Activated CD4-positive, alpha-beta T cell treated with anti-CD3 and anti-CD28 coated beads, Interleukin-2, amount 50 U/mL, for 48 hours (primary cell): ENCODE measurements at places on chromosomes 13 and 19.

DNA sequence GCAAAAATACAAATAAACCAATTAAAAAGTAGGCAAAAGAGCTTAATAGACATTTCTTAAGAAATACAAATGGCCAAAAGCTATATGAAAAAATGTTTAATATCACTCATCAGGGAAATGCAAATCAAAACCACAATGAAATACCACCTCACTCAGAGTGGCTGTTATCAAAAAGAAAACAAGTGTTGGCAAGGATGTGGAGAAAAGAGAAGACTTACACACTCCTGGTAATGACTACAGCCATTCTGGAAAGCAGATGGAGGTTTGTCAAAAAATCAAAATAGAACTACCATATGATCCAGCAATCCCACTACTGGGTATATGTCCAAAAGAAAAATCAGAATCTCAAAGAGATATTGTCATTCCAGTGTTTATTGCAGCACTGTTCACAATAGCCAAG lies 223.5 kb upstream of the SLC10A2 start:
- DNase-seq: no peak

DNA sequence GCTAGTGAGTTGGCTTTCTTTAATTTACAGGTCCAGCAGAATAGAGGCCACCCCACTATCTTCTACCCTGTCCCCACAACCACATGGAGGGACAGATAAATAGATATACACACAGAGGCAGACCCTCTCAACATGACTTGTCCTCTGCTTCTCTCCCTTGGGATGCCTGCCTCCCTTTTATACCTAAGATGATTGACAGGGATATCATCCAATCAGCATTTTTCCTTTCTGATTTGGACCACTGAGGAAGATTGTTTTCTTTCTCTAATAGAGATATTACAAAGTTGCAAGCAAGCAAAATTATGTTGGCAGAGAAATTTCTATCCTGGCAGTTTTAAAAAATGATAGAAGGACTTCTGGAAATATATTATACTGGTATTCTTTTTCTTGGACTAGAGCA lies 35.8 kb downstream of the STOML3 start:
- DNase-seq: no peak

GRCh38 chr13:40352380-40352778 lies 314.1 kb downstream of the FOXO1 start:
- DNase-seq: no peak

DNA sequence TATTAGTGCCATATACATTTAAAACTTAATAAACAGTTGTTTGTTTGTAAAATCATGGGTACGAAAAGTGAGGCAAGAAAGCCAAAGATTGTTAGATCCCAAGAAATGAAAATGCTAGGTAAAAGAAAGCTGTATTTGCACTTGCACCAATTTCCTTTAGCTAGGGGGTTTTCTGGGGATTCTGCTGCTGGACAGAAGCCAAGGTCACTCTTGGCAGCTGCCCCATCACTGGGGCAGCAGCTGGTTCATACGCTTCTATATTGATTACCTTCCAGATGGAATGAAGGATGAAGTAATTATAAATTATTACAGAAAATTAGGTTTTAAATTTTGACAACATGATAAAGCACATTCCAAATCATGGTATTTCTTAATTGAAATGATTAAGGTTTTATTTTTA lies 127.4 kb downstream of the SLITRK5 start:
- DNase-seq: no peak

- DNase-seq: peak; percentile 57
Measured at GRCh38 chr19:10419646-10420443, 493 bp upstream of the PDE4A start.

GRCh38 chr19:56217039-56217949 lies 15.2 kb downstream of the ZSCAN5C start:
- DNase-seq: no peak

- DNase-seq: no peak
Measured at GRCh38 chr13:76884186-76884906, 1.9 kb downstream of the KCTD12 start.

DNA sequence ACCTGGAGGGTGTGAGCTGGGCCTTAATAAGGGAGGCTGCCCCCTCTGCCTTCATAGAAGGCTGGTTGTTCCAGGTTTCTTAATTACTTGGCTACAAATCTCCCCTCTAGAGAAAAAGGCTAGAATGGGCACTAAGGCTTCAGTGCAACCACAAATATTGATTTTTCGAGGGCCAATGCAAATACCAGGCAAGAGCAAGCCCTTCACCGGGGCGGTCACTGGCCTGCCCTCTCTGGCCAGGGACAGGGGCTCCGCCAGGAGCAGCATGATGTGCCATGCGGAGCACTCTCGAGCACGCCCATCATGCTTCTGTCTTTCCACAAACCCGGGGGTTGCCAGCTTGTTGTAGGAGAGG lies 127.8 kb upstream of the SPACA7 start:
- DNase-seq: no peak

DNA sequence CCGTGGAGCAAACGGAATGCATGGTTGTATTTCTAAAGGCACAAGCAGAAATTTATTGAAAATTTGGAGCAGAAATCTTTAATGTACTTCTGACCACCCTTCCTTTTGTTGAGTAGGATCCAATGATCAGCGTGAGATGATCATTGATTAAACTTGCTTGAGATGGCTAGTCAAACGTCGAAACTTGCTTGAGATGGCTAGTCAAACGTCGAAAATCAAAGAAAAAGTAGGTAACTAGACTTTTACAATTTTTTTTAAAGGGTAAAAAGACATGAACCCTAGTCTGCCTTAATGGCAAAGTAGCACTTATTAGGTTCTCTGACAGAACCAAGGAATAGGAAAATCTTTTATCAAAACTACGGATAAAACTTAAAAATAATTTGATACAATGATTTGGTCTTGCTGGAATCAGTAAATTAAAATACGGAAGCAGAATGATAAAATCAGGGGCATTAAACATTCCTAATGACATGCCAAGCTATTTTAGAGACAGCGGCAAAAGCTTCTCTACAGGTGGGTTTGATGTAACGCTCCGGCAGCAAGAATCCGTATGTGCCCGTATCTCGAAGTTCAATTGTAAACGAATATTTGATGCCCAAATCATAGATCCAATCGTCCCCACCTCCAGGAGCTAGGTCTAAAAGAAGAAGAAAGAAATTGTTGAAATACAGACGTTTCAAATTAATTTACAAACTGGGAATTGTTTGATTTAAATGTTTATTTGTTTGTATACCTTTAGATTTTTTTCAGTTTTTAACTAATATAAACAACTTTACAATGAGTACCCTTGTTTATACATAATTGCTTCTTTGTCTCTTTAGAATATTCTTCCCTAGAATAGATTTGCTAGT lies 841 bp upstream of the ZC3H13 start:
- no peak for DNase-seq

DNA sequence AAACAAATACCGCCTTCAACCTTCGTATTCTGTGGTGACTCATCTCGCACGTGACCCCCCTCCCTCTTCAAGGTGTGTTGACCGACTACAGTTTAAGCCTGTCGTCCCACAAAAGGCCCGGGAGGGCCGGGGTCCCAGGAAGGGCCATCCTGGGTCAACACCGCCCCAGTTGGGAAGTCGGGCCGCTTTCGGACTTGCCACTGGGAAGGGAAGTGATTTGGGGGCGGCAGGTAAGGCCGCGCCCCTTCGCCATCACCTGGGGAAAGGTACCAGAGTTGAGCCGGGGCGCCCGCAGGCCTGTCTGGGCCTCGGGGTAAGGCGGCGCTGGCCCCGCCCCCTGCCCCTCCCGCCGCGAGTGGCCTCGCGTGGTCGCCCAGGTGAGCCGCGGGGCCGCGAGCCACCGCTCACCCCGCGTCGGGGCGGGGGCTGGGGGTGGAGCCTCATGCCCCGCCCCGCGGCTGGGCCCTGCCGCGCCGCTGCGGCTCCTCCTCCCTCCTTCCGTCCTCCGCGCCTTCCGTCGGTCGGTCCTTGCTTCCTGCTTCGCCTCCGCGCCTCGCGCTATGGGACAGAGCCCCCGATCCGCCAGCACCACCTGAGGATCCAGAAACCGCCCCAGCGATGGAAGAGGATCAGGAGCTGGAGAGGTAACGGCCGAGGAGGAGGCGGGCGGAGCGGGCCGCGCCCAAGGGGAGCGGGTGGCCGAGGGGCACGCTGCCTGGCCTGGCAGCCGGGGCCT lies at the start of gene POLR1D:
Gene POLR1D (plus strand): TSS at position 527 of the 736 bp plus-strand sequence. CDS start 92 bp downstream, at position 619.
- DNase-seq: peak; percentile 78

DNA sequence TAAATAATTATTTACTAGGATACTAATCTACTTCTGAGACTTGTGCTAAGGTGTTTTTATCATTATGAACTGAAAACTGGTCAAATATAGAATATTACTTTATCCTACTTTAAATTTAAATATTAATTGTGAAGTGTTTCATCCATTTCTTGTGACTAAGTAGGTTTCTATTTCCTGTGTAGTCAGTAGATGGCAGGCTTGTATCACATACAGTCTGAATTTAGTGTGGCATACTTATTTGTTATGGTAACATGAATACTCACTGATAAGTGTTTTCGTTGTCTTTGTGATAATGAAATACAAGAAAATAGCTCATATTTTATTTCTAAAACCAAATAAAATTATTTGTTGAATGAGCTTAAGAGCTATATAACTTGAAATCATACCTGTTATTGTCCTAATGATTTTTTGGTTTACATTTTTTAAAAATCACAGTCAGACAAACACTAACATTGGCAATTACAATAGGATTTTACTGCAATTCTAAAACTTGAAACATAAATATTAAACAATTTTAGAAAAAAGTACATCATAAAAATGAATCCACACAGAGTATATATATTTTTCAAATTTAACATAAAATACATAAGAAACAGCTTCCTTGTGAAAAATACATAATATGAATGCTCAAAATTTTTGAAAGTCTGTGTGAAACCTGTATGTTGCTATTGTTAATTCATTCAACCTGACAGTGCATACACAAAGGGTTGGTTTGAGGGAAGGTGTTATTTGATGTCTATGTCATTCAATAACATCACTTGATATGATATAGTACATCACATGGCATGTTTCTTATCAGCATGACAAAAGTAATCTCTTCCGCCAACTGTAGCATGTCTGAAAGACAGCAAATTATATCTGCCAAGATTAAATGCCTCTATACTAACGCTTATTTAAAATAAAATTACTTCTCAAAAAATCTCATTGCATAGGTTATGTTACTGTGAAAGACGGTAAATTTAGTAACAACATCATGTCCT lies 904.8 kb upstream of the PCDH20 start:
- DNase-seq: no peak

- DNase-seq: no peak
Measured at GRCh38 chr13:27421101-27421871, 3.1 kb upstream of the GTF3A start.

DNA sequence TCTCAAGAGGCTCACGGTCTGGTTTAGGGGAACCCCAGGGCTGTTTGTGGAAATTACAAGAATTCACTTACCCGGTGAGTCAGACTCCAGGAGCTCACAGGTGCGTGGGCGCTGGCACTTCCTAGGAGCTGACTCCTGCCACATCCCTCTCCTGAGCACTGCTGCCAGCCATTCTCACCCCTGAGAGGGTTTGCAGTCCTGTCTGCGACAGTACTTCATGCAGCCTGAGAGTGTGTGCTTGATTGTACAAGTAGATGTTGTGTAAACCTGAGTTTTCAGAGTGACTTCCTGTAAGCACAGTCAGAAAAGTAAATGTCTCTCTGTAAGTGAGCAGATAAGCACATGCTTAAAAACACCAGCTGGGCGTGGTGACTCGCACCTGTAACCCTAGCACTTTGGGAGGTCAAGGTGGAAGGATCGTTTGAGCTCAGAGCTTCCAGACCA lies 8.1 kb downstream of the MRPL4 start:
- peak; percentile 77 for DNase-seq

GRCh38 chr19:45402298-45403061 lies 2.4 kb downstream of the PPP1R13L start:
- DNase-seq: peak; percentile 43

- no peak for DNase-seq
Measured at GRCh38 chr13:63855457-63856118, 2439.9 kb upstream of the PCDH20 start.
